ENCODE measurements at places on chromosomes 3 and 15.
A peak's percentile ranks its signal among the peaks of the same experiment; 100 is the strongest.

- DNase-seq: no peak
These were observed 113.5 kb downstream of the KCNAB1 start for GRCh38 chr3:156233876-156234275.

DNA sequence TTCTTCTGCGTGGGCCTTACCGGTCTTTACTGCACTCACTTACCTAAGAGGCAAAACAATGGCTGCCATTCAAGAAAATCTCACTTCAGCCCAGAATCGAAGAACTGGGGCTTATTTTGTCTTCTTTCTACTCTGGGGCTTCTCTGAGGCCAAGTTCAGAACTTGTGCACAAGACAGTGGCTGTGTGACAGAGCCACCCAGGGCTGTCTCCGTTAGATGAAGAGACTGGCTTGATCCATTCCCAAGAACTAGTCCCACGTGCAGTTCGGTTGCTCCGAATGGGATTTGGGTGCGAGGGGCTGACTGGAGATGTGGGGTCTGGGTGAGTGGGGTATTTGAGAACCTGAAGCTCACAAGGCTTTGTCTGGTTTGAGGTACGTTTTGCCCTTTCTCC lies 795 bp upstream of the TCF12 start:
- no peak for DNase-seq

GRCh38 chr3:119595639-119596334 lies 1.9 kb upstream of the PLA1A start:
- DNase-seq: no peak

DNA sequence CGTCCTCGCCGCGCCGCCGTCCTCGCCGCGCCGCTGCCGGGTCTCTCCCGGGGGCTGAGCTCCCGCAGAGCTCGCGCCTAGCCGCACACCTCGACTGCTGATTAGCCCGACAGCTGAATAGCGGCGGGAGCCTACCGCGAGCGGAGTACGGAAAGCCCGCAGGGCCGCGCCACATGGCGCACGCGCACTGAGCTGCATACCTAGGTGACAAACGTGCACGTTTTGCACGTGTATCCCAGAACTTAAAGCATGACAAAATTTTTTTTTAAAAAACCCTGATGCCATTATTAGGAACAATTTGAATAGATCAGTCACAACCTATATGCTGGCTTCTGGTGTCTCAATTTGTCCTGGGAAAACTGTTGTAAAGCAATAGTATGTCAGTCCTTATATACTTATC lies at the start of gene GOLGA8A:
TSS of gene GOLGA8A (minus strand) at position 122 of the 400 bp plus-strand sequence. CDS start 48,117 bp downstream, outside the sequence.
- peak; percentile 29 for DNase-seq

DNA sequence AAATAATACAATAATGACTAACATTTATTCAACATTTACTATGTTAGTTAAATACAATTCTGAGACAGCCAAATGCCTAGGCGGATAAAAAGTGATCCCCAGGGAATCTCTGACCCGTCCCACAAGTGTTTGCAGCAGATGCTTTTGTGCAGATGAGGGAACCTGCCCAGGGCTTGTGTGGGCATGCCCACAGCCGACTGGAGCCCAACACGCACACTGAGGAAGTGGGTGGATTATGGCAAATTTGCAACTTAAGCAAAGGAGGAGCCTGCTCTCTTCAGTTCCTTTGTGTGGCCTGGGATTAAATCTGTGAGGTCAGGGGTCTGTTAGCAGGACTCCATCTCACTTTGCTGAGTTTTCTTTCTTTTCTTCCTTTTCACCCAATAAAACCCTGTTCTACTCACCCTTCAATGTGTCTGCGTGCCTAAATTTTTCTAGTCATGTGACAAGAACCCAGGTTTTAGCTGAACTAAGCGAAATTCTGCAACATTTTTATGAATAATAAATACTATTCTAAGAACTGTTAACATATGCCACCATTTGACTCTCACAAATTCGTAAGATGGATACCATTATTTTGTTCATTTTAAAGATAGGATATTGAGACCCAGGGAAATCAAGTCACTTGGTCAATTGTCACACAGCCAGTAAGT lies 13.9 kb upstream of the RTP1 start:
- no peak for DNase-seq

DNA sequence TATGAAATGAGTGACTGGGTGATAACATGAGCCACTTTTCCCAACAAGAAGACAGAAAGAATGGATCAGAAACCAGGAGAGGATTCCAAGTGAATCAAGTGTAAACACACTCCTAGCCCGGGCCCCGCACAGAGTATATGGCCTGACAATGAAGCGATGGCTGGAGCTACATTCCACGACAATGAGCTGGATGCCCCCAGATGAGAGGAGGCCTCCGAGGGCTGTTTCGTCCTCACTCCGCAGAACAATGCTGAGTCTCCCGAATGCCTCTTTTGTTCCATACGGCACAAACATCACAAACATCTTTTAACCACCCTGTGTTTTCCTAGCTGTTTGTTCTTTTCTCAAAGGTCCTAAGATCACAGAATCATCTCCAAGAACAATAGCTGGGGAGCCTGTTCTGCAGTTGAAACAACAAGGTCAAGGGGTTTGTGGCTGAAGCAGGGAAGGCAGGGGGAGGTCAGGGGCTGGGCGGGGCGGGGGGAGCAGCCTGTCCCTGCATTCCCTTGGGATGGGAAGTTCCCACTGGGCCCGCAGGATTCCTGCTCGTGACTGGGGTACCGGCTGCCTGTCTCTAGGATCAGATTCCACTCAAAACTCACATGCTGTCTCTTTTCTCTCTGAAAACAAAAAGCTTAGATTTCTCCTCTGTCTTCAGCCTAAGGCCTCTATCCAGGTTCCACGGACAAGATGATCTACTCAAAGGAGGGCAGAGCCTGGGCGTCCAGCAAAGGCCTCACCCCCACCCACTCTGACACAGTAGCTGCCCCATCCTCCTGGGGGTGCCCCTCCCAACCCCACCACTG lies 151.3 kb downstream of the XXYLT1 start:
- DNase-seq: peak; percentile 32

DNA sequence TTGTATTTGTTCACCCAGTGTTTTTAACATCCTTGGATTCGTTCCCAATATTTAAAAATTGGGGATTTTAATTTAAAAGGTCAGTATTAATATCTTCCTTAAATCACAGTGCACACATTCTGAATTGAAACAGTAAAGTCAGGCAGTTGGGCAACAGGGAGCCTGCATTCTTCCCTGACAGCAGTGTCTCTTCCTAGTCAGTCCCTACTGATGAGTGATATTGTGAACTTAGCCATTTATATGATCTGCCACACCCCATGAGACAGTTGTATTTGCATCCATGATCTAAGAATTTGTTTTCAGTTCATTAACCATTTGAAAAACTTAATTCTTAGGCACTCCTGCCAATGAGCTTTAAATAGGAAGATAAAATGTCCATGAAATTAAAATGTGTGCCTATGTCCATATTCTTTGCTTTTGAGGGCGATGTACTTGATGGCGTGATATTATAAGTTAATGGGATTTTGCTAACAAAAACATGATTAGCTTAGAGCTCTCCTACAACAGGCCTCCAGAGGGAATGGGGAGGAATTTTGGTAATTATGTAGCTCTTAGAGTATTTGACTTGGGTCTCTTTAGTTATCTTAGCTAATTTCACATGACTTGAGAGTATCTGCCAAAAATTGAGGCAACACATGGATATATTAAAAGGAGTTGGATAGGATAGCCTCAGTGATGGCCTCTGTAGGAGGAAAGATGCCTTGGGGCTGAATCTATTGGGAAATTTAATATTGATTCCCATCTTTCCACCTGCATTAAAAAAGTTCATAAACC lies 219.3 kb downstream of the PTPRG start:
- no peak for DNase-seq

- no peak for DNase-seq
These were observed 75.6 kb downstream of the FAM174B start for GRCh38 chr15:92579931-92580470.

- DNase-seq: no peak
These were observed 36.2 kb downstream of the ZXDC start for GRCh38 chr3:126439346-126439967.

DNA sequence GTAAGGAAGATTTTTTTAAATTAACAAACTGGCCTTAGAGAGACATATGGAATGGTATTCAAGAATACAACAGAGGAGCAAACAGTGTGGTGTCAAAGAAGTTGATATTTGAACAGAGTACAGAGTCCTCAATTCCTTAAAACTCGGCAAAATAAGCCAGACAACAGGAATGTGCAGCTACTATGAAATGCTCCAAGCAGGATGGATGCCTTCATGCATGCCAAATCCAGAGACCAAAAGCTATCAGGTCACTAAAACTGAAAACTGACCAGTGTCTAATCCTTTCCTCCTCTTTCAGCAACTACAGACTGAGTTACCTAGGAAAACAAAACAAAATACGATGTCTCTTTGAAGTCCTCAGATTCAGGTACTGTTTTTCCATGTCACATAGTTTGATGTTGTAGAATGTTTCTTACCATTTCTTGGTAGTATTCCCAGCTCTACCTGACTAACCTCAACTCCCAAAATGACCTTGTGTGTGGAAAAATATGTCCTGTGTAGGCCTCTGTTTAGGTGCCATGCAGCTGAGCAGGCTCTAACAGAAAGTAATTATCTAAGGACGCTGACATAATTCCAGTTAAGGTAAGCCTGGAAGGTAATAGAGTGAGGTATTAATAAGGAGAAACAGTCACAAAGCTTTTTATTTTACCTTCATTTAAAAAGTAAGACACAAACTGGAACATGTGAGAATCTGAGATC lies 46.9 kb downstream of the TBL1XR1 start:
- DNase-seq: no peak

DNA sequence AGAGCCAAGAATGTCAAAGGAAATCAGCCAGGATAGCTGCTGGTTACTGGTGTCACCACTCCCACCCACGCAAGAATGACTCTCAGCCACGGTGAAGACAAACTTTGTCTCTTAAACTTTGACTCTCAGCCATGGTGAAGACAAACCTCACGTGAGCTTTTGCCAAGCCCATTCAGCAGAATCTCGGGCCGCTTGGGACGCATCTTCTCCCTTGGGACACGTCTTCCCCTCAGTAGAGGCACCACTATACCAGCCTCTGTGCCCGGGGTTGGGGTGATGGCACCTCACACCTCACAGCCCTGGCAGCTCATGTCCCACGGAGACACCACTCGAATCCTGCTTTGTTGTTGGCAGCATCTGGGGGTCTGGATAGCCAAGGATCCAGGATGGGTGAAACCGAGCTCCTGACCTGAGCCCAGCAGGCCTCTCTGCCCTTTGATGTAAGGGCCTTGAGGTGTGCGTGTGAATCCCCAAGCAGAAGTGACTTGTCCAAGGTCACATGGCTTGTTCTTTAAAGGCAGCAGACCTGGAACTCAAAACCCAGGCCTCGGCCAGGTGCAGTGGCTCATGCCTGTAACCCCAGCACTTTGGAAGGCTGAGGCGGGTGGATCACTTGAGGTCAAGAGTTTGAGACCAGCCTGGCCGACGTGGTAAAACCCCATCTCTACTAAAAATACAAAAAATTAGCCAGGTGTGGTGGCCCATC lies 21.8 kb downstream of the RBPMS2 start:
- no peak for DNase-seq

DNA sequence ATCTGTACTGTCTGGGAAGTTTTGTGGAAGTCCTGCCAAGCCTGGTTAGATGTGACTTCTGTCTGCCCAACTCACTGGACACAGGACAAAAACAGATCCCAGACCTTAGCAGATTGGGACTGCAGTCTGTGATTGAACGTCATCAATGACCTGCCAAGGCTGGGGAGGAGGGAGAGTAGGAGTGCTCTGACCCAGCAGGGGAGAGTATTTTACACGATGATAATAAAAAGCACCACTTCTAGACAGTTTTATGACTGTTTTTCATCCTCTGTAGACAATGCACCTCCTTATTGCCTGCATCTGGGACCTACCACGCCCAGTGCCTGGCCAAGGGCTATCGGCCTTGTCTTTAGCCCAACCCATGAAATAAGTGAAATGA lies 102.3 kb upstream of the NR2E3 start:
- no peak for DNase-seq

GRCh38 chr15:90994059-90994416 lies 297 bp downstream of the PRC1 start:
- no peak for DNase-seq

- DNase-seq: no peak
These were observed 37.7 kb upstream of the TMEM45A start for GRCh38 chr3:100454677-100455076.

DNA sequence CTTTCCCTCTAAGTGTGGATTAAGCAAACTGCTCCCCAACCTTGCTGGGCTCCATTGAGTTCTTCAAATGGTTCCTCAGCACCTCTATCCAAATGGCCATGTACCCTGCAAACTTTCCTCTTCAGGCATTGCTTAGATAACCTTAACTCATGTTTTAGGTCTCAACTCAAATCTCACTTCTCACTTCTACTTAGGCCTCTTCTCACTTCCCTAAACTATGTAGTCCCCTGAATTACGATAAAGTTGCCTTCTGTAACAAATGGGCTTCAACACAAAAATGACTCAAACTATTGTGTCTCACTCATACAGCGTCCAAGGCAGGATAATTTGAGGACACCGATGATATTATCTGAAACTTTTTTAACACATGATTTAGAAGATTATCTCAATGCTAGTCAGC lies 62.4 kb upstream of the STAC start:
- no peak for DNase-seq

- DNase-seq: no peak
These were observed 409.9 kb upstream of the ALCAM start for GRCh38 chr3:104956620-104957345.

- no peak for DNase-seq
These were observed 407.5 kb upstream of the NECTIN3 start for GRCh38 chr3:110664148-110664547.

DNA sequence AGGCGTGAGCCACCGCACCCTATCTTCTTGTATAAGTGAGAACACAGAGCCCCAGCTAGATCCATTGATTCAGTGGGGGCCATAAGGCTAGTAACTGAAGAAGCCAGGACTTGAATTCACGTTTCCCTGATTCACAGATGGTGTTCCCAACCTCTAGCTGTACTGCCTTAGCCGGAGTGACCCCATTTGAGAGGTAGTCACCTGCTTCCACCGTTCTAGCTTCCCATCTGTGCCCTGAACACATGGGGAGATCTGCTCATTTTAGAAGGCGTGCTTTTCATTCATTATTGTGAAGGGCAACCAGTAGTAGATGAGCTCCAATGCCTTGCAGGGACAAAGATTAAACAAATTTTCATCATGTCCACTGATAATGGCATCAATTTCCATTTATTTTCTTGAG lies 365.7 kb upstream of the TPM1 start:
- DNase-seq: no peak

- DNase-seq: no peak
These were observed 49.4 kb upstream of the SPTSSB start for GRCh38 chr3:161420746-161421145.

DNA sequence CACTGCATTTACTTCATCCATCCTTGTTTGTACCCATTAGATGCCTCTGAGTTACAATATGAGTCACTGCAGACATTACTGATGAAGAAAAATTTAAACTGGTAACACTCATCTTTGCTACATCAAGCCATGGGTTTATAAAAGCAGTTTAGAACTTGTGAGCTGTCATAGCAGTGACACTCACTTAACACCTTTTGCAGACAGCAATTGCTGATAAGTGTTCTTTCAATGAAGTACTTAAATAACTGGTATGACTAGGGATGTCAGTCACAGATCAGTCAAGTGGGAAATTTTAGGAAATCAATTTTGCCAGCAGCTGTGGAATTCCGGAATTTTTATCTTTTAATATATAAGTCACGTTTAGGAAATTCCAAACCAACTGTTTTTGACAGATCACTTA lies 643.0 kb downstream of the TBL1XR1 start:
- DNase-seq: no peak
